ENCODE measurements at places on chromosomes 16 and 17. TPM values are rescaled to one million over a fixed set of nuclear protein-coding genes. Genes with fewer than 3 reads are reported as not detected.

The CBX2 gene
- polyA plus RNA-seq: 0.26 TPM

The CARD14 gene
- polyA plus RNA-seq: not detected

The GJC1 gene
- polyA plus RNA-seq: 0.15 TPM

The PRR35 gene
- not detected for polyA plus RNA-seq

The PDILT gene
- not detected for polyA plus RNA-seq

The COX6A2 gene
- polyA plus RNA-seq: not detected

The TNFRSF13B gene
- polyA plus RNA-seq: 224 TPM

The HOXB9 gene
- polyA plus RNA-seq: not detected

The HLF gene
- polyA plus RNA-seq: not detected

The PPP1R1B gene
- not detected for polyA plus RNA-seq

The KIF18B gene
- not detected for polyA plus RNA-seq

The LRRC75A gene
- 1.7 TPM for polyA plus RNA-seq

The BCL6B gene
- 0.33 TPM for polyA plus RNA-seq

The SOX15 gene
- polyA plus RNA-seq: not detected

The SYNGR2 gene
- 633 TPM for polyA plus RNA-seq

The FA2H gene
- polyA plus RNA-seq: 4.0 TPM

The PLK1 gene
- 0.53 TPM for polyA plus RNA-seq

The PNMT gene
- polyA plus RNA-seq: not detected

The LHX1 gene
- not detected for polyA plus RNA-seq
